Caco-2 (cell line): ENCODE measurements at places on chromosomes 6 and 20. TPM values are rescaled to one million over a fixed set of nuclear protein-coding genes. Genes with fewer than 3 reads are reported as not detected.

DNA sequence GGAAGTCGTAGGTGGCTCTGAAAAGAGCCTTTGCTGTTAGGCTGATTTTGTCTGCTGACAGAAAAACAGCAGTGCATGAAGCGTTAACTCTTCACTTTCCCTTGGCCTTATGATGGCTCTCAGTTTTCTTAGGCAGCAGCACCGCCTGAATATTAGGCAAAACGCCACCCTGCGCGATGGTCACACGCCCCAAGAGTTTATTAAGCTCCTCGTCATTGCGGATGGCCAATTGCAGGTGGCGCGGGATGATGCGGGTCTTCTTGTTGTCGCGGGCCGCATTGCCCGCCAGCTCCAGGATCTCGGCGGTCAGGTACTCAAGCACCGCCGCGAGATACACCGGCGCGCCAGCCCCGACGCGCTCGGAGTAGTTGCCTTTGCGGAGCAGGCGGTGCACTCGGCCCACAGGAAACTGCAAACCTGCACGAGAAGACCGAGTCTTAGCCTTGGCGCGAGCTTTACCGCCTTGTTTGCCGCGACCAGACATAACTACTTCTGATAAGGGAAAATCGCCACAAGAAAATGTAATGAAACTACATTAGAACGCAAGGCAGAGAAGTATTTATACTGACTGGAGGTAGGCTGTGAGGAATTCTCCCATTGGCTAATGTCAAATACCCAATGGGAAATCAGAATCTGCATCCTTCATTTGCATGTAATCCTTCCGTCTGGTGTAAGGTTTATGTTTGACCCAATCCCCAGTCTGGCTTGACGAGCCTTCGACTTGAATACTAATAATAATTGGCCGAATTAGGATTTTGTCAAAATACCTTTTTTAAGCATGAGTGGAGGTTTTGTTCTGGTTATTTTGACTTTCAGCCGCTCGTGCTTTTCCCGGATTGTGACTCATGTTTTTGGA is 53.9 kb upstream of the HFE start:
- H3K27me3 ChIP-seq, result no peaks in the 10 kb centered on the region
- H3K36me3 ChIP-seq, result no peaks in the 10 kb centered on the region
- DNase-seq, result peak; percentile 78
- H3K4me3 ChIP-seq, result peak overlapping the region; percentile 49

- no peak overlapping the region for H3K27ac ChIP-seq
- no peaks in the 10 kb centered on the region for H3K36me3 ChIP-seq
- peaks cover 21% of the 10 kb centered on the region for H3K4me1 ChIP-seq
- DNase-seq, result no peak
- H3K27me3 ChIP-seq, result no peaks in the 10 kb centered on the region
- no peak overlapping the region for H3K4me3 ChIP-seq
These were observed 68.7 kb upstream of the SNX9 start for GRCh38 chr6:157754351-157754750.

The FAXC gene
- total RNA-seq, result 0.16 and 0.86 TPM in 2 replicates

The NRSN1 gene
- not detected in 2 replicates for total RNA-seq

The EYA2 gene
- 0.25 and 0.30 TPM in 2 replicates for total RNA-seq

The PI3 gene
- 3.7 and 6.8 TPM in 2 replicates for total RNA-seq

The MYLK2 gene
- total RNA-seq, result 0.77 and 0.91 TPM in 2 replicates
